ENCODE measurements at places on chromosomes 7 and 10.

DNA sequence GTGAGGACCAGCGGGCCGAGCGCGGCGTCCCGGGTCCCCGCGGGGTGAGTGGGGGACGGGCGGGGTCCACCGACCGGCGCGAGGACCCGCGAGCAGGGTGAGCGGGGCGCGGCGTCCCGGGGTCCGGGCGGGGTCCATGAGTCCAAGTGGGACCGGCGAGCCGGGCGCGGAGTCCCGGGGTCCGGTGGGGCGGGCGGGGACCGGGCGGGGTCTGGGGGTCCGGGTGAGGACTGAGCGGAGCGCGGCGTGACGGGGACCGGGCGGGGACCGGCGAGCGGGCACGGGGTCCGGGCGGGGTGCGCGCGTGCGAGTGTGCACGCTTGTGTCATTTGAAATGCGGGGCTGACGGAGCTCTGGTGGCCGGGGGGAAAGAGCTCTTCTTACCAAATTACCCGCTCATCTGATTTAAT, 765 bp downstream of the CELF2 start:
- DNase-seq: no peak

GRCh38 chr7:70306173-70306572, 707.9 kb downstream of the AUTS2 start:
- no peak for DNase-seq

DNA sequence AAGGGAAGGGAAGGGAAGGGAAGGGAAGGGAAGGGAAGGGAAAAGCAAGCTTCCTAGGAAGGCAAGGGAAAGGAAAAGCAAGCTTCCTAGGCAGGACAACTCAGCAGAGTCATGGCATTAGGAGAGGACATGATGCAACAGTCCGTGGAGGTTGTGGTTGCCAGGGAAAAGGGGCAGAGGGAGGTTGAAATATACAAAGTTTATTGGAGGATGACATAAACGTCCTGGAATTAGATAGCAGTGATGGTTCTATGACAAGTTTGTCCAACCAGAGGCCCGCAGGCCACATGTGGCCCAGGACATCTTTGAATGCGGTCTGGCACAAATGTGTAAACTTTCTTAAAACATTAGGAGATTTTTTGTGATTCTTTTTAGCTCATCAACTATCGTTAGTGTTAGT, 59.8 kb upstream of the OPN4 start:
- DNase-seq: no peak

DNA sequence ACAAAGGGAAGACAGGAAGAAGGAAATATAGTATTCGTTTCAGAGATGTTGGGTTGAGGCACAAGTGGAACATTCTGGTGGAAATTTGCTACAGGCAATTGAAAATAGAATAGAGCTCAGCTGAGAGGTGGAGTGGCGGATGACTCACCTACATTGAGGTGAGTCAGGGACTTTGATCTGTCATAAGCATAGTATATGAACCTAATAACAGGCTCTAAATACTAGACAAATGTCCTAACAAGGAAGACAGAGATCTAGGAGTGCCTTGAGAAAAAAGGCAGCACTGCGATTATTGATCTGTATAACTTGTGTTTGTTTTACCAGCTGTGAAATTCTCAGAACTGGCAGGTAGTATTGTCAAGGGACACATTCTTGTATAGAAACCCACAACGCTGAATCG, 907 bp upstream of the IFRD1 start:
- no peak for DNase-seq
